ENCODE measurements at places on chromosomes 6 and 20.
A peak's percentile ranks its signal among the peaks of the same experiment; 100 is the strongest.

DNA sequence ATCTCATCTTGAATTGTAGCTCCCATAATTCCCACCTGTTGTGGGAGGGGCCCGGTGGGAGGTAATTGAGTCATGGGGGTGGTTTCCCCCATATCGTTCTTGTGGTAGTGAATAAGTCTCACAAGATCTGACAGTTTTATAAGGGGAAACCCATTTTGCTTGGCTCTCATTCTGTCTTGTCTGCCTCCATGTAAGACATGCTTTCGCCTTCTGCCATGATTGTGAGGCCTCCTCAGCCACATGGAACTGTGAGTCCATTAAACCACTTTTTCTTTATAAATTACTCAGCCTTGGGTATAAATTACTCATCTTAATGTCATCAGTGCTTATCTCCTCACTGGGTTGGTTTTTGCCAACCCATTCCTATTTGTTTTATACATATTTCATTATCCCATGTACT lies 142.0 kb upstream of the GMDS start:
- DNase-seq: peak; percentile 33

DNA sequence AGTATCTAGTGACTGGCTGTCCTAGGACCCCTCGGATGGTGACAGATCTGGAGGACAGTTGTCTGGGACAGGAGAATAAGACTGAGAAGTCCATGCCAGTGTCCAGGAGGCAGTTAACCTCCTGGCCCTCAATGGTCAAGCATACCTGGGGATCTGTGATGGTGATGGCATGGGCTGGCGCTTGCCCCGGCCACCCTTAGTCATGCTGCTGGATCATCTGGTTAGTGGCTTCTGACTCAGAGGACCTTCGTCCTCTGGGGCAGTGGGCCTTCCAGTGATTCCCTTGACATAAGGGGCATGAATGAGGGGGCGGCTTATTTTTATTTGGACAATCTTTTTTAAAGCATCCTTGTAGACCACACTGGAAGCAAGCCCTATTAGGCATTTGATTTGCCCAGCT lies 24.0 kb upstream of the SF3B5 start:
- DNase-seq: no peak

DNA sequence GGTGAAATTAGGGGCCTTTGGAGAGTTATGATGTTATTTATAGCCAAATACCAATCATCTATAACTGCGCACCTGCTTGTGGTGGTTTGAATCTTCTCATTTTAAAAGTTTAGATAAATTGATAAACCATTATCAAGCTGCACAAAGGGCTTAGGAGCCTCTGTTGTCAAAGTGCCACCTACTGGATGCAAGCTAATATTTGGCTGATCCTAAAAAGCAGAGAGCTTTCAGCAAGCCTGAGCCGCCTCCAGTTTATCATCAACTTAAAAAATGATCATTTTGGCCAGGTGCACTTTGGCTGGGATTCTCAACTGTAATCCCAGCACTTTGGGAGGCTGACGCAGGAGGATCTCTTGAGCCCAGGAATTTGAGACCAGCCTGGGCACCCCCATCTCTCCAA lies 58.5 kb upstream of the ATXN1 start:
- no peak for DNase-seq

DNA sequence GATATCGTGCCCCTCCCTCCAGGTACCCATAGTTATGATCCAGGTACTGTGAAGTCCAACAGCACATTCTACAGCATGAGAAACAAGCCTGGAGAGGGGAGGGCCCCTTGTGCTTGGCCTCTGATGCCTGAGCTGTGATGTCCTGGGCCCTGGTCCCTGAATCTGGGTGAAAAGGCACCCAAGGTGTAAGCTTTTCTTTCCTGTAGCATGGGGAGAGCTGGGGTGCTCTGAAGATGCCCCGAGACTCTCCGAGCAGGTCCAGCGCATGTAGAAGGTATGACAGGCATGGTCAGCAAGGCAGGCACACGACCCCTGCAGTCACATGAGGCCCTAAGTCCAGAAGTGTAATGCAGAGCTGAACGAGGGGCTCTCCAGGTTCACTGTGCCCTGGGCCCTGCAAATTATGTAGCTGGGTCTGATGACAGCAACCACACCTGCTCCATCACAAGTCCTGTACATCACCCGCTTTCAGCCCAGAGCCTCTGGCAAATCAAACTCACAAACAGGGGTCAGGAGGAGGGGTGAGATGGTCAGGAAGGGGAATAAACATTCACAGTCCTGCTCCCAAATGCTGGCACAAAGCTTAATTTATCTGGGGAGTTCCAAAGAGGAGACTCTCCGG lies 1.8 kb upstream of the CTSZ start:
- no peak for DNase-seq

- no peak for DNase-seq
Observed at GRCh38 chr20:50308513-50309279, 118.1 kb downstream of the CEBPB start.

- no peak for DNase-seq
Observed at GRCh38 chr6:147057705-147058342, 146.4 kb upstream of the STXBP5 start.

DNA sequence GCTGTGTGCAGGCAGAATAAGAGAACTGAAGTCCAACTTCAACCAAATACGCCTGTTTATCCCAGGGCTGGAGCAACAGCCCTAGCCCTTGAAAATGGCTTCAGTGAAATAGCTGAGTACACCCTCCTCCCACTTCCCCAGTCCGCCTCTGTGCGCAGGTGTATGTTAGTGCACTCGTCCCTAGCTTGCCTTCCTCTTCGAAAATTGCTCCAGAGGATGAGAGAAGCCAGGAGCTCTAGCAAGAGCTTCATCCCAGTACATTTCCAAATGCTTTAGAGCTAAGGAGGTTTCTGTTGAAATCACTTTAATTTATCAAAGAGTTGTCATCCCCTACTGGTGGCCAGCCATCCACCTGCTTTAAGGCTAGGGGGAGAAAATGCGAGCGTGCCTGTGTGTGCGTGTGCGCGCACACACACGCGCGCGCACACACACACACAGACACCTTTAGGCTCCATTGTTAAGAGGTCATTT lies 5.4 kb upstream of the POU3F2 start:
- no peak for DNase-seq

DNA sequence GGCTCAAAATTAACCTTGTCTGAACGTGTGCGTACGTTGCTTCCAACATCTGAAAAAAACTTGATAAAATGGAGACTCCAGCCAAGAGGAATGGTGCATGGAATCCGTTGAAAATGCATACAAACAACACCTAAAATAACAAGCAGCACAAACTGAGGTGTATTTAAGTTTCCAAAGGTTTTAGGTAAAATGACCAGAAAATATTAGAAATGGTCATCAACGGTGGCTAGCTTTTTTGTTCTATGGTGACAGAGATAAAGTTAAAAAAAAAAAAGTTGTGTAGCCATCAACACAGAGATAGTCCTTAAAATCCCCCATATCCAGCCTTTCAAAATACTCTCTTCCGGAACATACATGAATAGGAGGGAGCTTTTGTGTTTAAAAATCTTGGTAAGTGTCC lies 651 bp upstream of the TFAP2B start:
- no peak for DNase-seq

- no peak for DNase-seq
Observed at GRCh38 chr6:52125139-52125538, 37.7 kb upstream of the PKHD1 start.

DNA sequence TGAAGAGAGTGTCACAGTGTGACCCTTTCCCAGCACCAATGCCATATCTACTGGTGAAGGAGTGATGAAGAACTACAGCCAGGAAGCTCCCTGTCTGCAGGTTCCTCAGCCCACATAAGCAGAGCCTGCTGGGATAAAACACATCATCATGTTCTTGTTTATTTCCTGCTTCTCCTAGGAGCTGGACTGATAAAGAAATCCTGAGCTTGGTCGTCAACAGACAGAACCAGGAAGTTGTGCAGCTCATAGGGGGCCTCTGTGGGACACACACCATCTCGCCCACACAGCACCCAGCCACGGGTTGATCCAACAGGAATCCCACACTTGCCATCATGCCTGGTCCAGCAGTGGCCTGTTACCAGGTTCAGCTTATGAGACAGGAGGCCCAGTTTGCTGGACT lies 2.8 kb upstream of the CSTL1 start:
- DNase-seq: no peak

GRCh38 chr20:25987073-25987927 lies 290.6 kb upstream of the ZNF337 start:
- peak; percentile 57 for DNase-seq

DNA sequence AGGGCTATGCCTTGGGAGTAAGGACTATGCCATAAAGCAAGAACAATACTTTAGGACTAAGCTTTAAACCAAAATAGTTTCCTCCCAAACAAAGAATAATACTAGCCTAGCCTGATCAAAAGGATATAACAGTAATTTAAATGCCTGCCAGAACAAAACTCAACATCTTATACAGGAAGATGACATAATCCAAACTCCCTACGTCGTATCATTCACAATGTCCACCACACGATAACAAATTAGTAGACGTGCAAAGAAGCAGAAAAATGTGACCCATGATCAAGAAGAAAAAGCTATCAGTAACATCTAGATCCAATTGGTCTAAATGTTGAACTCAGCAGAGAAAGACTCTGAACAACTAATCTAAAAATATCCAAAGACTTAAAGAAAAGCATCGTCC lies 65.8 kb downstream of the RSPH3 start:
- DNase-seq: no peak

DNA sequence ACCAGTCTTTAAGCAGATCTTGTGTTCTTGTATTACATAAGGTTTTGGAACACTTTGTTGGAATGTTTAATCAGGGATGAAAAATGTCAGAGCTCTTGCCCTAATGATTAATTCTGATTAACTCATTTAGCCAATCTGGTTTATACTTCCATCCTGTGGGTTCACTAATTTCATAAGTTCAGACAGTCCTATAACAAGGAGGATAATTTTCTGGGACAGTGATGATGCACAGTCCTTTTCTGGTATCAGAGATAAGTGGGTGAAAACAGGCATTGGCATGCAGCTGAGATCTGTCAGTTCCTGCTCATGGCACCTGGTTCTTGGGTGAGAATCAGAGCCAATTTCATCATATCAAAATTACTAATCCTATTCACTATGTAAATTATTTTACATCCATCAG lies 125.0 kb upstream of the LAMA2 start:
- no peak for DNase-seq

DNA sequence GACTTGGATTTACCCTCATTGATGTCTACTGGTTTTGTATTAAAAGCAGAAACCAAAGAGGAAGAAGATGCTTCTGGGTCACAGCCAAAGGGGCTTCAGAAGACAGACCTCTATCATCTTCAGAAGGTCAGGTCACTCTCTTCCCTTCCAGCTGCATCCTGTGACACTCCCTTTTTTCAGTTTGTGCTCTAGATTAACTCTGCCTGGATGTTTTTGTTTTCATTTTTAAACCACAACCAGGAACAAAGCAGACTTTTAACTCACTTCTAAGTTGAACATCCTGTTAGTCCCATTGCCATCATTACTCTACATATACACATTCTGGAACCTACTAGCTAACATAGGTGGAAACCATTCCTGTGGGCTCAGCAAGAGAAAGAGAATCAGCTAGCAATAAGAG lies 45.2 kb downstream of the AKIRIN2 start:
- no peak for DNase-seq

DNA sequence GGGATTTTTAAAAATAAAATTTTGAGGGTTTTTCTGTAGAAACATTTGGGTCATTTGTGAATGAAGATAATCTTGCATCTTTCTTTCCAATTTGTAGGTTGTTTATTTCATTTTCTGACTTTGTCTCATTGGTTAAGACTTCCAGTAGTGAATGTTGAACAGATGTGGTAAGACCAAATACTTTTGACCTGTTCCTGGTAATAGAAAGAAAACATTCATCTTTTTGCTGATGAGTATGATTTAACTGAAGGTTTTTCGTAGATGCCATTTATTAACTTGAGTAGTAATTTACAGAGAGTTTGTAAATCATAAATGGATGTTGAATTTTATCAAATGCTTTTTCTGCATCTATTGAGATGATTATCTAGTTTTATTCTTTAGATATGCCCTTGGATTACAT lies 416.1 kb upstream of the CITED2 start:
- DNase-seq: no peak

- DNase-seq: no peak
Observed at GRCh38 chr6:28551891-28552666, 26.4 kb downstream of the GPX5 start.
